ENCODE measurements at places on chromosomes 6 and 20.
A peak's percentile ranks its signal among the peaks of the same experiment; 100 is the strongest.

GRCh38 chr6:121764493-121764892 is 329.0 kb downstream of the GJA1 start:
- no peak for DNase-seq

GRCh38 chr6:114467931-114468330 is 125.1 kb upstream of the HS3ST5 start:
- DNase-seq = no peak

DNA sequence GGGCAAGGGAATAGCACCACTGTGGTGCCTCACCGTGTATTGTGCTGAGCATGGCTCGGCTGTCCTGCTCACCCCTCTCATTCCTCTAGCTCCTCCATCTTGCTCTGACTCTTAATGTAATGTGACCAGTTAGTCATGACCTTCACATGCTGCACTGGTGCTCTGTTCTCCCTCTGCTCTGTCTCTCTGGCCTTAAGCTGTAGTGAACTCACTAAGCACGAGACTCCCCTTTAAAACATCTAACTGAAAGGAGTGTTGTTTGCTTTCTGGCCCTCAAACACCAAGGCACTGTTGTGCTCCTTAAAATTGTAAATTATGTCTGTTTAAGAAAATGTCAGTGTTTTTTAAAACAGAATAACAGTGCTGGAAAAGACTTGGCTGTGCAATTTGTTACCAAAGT is 140.4 kb downstream of the HDGFL1 start:
- DNase-seq = no peak

DNA sequence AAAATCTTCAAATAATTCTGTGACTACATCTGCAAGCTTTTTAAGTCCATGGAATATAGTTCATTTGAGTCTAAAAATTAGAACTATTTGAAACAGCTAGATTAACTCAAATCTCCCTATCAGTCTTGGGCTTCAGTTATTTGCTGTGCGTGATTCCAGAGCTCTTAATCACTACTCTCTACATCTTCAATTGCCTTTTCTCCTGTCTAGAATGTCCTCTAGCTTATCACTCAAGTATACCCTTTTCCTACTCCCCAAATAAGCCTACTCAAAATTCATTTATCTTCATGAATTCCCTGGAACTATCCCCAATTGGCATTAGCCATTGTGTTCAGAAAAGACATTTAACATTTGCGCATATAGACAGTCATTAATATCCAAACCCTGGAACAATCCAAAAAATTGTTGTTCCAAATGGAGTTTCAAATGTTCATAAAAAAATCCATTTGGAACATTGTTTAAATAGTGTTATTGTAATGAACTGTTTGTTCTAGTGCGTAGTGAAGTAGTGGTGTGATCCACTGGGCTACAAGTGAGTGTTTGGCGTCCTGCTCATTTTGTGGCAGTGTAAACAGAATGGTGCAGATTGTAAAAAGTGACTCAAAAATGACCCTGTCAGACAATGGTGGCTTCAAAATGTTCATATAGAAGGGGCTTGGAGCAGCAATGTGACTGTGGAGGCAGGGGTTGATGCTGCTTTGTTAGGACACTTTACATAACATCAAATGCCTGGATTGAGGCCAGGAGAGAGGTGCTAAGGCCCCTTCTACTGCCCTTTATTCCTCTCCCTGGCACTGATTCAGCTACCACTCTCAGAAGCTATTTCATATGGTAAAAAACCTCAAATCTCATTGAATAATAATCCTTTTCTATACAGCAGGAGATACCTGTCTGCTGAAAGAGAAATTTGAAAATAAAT is 122.3 kb downstream of the KIF6 start:
- DNase-seq = no peak

DNA sequence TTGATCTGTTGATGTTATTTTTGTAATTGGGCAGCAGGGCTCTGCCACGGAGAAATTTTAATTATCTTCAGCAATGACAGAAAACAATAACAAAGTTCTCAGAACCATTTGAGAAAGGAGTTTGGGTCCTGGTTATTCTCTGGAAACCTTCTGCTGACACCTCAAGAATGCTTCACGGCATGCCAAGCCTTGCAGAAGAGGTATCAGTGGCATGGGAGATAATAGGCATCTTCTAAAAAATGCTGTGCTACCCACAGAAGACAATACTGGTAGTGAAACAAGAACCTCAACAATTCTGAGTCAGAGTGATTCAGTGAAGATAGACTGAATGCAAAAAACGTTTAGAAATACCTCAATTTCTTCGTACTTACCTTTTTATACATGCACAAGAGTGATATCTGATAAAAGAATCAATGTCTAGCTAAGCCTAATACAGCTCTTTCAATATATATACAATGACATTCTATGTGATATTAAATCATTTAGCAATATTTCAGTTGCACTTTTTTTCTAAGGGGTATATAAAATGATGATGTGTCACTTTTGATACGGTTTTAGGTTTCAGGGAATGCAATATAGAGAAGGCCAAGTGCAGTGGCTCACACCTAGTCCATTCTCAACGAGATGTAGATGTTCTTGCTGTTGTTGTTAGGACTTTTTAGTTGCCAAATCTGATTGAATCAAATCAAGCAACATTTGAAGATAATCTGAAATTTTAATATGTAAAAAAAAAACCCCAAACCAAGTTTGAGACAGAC is 110.4 kb upstream of the COL21A1 start:
- no peak for DNase-seq

GRCh38 chr6:45592991-45593390 is 215.3 kb upstream of the SUPT3H start:
- DNase-seq = no peak

DNA sequence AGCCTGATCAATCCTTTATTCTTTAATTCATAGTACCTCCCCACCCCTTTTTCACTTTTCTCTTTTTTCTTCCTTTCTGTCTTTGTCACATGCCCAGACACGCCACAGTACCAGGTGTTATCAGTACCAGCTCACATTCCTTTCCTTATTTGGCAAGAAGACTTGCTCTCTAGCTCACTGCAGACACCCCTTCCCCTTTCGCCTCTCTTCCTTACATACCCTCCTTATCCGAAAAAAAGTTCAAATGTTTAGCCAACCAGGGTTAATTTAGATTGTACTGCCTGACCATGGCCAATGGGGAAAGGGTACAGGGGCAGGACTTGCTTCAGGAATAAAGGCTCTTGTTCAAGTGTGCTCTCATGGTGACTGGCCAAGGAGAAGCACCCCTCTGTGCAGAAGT is 9.3 kb upstream of the SIRPB2 start:
- no peak for DNase-seq

GRCh38 chr6:36028088-36028876 is 674 bp downstream of the MAPK14 start:
- peak; percentile 70 for DNase-seq

GRCh38 chr20:47535088-47535487 is 33.4 kb downstream of the NCOA3 start:
- DNase-seq = peak; percentile 39

- no peak for DNase-seq
Observed at GRCh38 chr6:56868687-56869086, 86.2 kb upstream of the BEND6 start.

- peak; percentile 93 for DNase-seq
Observed at GRCh38 chr20:44609516-44610312, 27.3 kb downstream of the PKIG start.

DNA sequence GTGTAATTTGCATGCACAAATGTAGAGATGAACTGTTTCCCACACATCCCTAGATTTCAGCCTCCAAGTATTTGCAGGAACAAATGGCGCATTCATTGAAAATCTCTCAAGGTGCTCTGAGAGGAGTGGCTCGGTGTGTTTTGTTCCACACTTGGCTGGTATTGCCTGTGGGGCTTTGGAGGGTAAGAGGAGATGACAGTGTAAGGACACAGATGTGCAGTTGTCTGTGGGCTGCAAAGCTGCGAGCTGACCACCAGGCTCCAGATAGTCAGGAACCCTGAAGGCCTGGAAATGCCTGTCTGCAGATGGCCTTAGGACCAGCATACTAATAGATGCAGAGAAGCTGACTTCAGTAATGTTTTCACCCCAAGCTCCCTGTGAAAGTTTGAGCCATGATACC is 57.7 kb upstream of the PBOV1 start:
- DNase-seq = no peak

- DNase-seq = no peak
Observed at GRCh38 chr20:21628800-21629199, 76.7 kb upstream of the PAX1 start.

DNA sequence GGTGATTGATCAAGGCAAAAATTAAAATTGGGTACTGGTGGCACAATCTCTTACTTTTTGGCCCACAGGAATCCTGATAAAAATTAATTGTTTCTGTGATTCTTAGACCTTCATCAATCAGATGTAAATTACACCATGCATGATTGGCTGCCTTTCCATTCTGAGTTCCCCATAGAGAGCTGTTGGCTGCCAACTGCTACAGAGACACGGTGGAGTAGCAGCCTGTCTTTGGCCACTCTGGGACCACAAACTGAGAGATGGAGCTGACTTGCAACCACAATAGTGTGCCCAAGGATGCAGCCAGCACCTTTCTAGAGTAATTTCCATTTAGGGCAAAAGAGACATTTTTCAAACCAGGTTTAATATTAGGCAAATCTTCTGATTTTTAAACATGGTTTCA is 274.3 kb upstream of the MMS22L start:
- DNase-seq = no peak

DNA sequence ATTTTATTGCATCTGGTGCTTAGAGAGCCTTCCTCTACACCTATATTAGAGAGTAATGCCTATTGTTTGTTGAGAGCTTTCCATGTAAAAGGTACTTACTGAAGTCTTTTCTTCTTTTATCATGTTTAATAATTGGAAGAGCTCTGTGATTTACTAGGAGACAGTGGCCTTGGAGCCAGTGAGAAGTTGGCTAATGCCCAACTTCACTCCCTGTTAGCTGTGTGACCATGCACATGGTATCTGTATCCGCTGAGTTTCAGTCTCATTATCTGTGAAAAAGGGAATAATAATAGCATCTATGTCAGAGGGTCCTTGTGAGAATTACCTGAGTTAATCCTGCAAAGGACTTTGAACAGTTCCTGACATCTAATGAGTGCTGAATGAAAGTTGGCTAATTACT is 105.0 kb downstream of the CD109 start:
- no peak for DNase-seq

DNA sequence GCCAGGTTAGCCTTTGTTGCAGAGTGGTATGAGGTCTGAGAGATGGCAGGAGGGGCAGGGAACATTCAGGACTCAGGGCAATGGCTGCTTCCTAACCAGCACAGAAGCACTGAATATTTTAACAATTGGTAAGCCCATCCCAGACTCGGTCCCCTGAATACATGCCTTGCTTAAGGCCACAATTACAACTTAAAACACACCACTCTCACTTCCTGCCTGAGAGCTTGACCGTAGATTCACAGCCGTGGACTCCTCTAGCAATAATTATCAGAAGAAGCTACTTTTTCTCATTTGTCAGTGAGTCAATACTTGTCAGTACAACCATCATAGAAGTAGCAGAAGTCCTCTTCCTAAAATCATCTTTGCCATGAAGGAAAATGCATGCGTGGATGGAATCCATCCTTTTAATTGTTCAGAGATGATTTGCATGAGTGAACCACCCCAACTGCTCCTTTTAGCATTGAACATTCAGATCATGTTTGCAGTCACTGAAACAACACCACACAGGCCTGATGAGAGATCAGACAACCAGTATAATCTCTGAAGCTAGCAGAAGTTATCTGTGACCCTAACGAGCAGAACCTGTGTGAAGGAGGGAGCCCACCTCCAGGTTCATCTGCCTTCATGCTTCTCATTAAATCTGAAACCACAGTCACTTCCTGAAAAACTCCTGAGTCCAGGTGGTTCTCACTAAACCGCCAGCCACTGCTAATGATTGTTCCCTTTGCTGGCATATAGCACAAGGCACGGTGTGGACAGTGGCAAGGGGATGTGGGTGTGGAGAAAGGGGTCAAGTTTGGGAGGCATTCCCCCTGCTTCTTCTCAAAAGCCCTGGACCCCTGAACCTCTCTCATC is 333.9 kb upstream of the CNR1 start:
- DNase-seq = no peak

GRCh38 chr6:88709819-88710246 is 253.6 kb downstream of the RNGTT start:
- DNase-seq = no peak

DNA sequence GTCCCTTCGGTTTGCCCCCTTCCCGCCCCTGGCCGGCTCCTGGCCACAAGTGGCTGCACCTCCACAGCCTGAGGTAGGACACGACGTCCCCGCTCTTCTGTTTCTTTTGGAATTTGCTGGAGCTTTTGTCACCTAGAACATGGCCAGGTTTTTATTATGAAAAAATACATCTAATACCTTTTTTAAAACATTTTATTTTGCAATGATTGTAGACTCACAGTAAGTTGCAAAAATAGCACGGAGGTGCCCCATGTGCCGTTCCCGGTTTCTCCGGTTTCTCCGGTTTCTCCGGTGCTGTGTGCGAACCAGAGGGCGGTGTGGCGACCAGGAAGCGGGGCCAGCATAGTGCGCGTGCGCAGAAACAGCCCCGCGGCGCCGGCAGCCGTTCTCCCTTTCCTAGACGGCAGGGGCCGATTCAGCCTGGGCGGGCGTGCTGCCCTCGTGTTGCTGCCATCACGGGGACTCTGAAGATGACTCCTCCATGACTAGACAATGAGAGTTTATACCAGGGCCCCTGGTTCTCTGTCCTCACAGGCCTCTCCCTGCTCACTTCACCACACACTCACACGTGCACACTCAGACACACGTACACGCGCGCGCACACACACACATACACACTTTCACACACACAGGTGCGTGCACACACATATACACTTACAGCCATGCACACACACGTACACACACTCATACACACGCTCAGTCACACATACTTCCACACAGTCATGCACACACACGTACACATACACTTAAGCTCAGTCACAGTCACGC is 102.1 kb downstream of the TMEM242 start:
- peak; percentile 82 for DNase-seq

DNA sequence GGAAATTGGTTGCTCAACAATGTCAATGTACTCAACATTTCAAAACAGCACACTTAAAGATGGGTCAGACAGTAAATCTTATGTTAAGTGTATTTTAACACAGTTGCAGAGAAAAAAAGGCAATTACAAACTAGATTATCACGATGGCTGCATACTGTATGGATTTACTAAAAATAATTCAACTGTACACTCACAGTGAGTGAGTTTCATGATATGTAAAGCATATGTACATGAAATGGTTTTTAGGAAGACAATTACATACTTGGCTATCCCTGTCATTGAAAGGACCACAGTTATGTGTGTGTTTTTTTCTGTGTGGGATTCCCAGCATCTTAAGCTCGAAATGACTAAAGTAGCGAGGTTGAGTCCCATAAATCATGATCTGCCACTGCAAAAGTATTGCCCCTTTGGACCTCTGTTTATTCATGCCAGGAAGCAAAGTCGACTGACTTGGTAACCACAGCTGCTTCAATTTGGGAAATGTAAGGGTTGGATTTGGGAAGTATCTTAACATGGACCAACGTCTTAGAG is 5.5 kb upstream of the SALL4 start:
- DNase-seq = no peak

DNA sequence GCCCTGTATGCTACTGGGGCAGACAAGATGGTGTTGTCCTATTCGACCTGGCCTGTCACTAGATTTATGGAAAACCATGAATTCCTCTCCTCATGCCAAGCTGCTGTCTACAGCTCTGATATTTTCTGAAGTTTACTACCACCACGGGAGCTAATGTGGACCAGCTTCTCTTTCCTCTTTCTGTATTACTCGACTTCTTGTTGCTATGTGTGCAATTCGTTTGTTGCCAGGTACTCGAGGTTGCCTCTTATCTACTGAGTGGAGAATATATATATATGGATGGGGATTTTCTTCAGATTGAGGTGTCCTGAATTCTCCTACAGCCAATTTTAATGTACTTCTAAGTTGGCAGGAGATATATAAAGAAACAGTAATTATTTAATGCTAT is 34.7 kb downstream of the MAN1A1 start:
- no peak for DNase-seq
